ENCODE measurements at places on chromosomes 5 and 9.

- DNase-seq: no peak
Measured at GRCh38 chr9:110443146-110443865, 105.6 kb upstream of the TXNDC8 start.

- no peak for DNase-seq
Measured at GRCh38 chr9:19120877-19121276, 6.4 kb downstream of the PLIN2 start.

GRCh38 chr5:100647461-100648230, 112.5 kb downstream of the FAM174A start:
- DNase-seq: no peak

DNA sequence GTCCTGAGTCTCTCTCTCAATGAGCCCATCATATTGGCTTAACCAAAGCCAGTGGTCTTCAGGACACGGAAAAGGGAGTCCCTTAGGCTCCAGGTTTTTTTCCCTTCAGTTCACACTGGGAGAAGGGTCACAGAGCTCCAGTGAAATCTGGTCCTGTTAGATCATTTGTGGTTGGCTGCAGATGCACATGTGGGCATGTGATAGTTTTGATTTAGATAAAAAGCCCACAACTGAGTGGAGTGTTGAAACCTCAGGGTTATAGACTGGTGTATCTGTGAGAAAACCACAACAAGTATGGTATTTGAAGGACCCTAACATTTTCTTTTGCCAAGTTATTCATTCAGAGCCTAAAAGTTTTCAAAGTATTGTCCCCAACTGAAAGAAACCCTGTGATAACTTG, 46.7 kb downstream of the PRLR start:
- DNase-seq: no peak

DNA sequence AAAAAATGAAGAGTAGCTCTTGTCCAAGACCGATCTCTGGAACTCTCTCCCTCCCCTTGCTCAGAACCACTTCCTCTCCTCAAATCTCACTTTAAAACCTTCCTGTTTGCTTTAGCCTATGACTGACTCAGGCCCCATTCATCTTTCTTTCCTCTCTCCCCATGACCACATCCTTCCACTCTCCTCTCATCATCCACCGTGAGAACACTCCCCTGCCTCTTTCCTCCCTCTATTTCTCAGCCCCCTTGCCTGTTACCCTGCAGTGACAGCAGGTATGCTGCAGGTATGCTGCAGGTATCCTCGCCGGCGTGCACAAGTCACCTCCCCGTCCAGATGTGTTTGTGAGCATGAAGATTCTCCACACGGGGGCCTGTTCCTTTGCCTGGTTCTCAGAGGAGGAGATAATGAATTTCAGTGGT, 505.3 kb downstream of the CCDC171 start:
- peak; percentile 4 for DNase-seq

- DNase-seq: no peak
Measured at GRCh38 chr5:166781737-166782136, 1509.7 kb upstream of the WWC1 start.

DNA sequence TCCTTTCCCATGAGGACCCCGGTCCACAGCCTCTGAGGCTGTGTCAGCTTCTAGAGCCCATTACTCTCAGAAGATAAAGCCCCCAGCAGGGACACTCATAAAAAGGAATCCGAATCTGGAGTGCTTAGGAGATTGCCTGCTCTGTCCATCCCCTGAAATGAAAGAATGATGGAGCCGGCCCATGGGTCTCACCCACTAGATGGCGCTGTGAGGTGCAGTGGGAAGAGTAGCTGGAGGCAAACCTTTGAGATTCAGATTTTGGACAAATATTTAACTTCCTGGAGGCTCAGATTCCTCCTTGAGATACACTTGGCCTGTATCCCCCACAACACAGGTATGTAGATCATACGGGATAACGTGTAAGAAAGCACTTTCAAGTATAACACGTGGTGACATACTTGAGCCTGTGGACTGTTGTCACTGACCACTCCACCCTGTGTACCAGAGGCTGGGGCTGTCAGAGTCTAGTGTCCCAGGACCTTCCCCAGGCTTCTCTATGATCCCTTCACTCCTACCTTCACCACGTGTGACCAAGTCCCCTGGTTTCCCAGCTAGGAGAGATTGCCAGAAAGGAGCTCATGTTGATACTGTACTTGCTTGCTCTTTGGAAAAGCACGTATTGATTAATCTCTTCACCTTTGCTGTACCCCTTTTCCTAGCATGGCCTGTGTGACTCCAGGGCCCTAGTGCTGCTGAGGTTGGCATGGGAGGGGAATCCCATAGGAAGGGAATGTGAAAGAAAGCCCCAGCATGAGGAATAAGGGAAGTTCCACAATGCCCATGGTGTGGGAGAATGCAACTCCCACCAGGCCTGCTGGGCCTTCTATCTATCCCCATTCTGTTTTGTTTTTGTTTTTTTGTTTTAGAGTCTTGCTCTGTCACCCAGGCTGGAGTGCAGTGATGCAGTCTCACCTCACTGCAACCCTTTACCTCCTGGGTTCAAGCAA, 32.1 kb downstream of the TRMO start:
- DNase-seq: peak; percentile 63

GRCh38 chr9:93187047-93187446, 3.1 kb downstream of the WNK2 start:
- DNase-seq: no peak

GRCh38 chr5:139835656-139836055, 40.0 kb downstream of the PSD2 start:
- no peak for DNase-seq

DNA sequence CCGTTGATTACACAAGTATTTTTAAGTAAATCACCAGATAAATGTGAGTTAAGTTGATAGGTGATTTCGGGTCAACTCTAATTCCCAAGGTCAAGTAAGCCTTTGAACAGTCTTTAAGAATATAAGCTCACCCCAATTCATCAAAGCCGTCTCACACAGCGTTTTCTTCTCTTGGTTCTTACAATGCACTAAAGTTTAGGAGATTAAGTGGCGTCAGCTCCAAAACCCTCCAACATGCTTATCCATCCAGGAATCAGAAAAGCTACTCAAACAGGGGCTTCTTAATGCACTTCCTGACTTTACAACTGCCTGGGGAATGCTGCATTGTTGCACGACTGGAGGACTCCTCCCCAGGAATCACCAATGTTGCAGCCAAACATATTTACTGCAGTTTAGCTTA, 206.2 kb upstream of the EFNA5 start:
- DNase-seq: no peak

DNA sequence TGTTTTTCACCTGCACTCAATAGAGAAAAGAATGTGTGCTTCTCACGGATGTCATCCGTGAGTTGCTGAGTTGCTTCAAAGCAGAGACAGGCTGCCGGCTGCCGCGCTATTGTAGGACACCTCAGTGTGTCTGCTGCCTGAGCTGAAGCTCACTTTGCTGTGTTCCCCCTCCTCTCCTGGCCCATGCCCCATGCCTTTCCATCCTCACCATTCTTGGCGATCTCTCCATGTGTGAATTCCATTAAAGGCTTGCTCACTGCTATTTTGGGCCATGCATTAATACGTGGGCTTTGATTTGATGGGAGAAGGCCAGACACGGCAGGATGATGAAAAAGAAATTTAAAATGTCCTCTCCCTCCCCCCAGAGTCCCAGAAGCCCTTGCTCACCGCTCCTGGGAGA, 14.5 kb downstream of the ADAM19 start:
- no peak for DNase-seq

- DNase-seq: no peak
Measured at GRCh38 chr5:150299571-150300327, 3.0 kb downstream of the ARSI start.

- no peak for DNase-seq
Measured at GRCh38 chr9:33923998-33924701, 107.2 kb downstream of the UBE2R2 start.

DNA sequence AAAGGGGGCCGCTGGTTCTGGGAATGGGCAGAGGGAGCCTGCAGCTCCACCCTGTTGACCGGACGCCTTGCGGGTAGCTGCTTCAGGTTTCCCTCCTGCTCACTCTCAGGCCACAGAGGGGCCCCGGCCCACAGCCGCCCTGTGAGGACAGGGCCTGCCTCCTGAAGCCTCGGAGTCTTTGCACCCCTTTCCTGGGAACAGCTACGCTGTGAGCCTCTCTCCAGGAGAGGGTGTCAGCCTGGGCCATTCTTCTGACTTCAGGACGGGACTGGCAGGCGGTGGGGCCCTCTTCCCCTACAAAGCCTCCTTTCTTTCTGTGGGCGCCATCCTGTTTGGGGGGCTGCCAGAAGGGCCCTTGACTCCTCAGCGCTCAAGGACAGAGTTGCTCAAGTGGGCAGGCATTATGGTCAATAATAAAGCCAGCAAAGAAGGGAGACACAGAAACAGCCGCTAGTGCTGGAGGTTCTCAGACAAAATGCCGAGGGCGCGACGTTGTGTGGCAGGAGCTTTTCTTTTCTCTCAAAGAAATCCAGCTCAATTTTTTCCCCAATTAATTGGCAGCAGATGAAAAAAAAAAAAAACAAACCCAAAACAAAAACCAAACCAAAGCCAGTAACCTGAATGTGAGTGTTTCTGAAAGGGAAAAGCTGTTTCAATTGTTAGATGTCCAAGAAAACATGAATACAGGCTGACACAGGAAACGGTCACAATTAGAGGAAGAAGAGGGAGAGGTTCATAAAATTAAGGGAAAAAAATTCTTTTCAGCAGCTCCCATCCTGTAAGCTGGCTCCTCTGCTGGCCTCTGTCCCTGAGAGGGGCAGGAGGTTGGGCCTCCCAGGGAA, 12.8 kb upstream of the SLC25A51 start:
- no peak for DNase-seq

- no peak for DNase-seq
Measured at GRCh38 chr9:95446259-95446658, 70.5 kb downstream of the PTCH1 start.

- DNase-seq: no peak
Measured at GRCh38 chr5:34026089-34026761, 16.8 kb downstream of the C1QTNF3 start.

GRCh38 chr5:143086546-143086907, 316.4 kb downstream of the ARHGAP26 start:
- DNase-seq: no peak

Data from stimulated activated CD4-positive, alpha-beta T cell treated with anti-CD3 and anti-CD28 coated beads, Interleukin-1b, Interleukin-23, amount 100 ng/mL, for 48 hours (primary cell).